ENCODE measurements at places on chromosomes 3 and 15.

GRCh38 chr3:15964605-15965442, 167.0 kb upstream of the ANKRD28 start:
- DNase-seq: peak; percentile 77

DNA sequence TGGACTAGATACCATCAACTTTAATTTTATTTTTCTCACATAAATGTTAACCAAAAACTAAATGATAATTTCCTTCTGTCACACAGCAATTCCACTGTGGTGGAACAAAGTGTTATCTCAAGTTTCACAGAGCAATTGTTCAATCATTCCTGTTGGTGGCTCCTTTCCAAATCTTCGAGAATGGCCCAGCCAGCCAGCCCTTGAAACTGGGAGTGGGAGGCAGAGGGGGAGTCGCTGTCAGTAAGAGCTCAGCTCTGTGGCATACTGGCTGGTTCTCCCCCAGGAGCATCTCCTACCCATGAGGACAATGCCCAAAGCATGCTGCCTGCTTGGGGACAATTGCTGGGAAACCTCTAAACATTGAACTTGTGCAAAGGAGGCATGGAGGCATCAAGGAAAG, 47.7 kb downstream of the MECOM start:
- DNase-seq: no peak

GRCh38 chr3:56806407-56806806, 4.7 kb upstream of the ARHGEF3 start:
- no peak for DNase-seq

DNA sequence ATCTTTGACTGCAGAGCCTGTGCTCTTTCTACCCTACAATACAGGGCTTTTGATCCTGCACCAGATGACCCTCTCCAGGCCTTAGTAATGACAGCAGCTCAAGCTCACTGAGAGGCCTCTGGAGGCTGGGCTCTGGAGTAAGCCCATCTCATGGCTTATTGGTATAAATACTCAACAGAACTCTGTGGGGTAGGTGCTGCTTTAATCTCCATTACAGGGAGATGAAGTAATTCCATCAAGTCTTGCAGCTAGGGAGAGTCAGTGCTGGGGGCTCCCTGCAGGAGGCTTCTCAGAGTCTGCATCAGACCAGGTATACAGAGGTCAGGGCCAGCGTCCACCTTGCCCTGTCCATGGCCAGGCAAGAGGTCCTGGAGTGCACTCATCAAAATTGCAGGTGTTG, 89.2 kb upstream of the SLC6A11 start:
- DNase-seq: no peak

DNA sequence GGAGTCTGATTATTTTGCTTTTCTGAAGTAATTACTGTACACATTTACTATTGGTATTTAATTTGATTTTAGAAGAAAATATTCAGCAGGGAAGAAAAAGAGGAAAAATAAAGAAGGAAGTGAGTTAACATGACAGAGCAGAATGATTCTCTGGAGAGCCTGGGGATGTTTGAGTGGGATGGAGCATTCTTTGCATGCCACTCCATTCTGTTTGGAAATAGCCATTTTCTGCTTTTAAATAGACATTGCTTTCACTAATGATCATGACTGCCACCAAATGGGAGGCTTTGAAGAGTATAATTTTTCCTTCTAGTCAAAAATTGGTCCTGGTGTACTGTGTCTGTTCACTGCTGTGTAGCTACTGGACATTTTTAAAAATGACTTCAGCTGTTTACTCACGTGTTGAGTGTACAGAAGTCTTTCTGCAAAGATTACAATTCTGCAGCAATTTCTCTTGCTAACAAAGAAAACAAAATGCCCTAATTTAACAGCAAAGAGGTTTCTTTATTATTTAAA, 196.1 kb downstream of the RYR3 start:
- DNase-seq: no peak

DNA sequence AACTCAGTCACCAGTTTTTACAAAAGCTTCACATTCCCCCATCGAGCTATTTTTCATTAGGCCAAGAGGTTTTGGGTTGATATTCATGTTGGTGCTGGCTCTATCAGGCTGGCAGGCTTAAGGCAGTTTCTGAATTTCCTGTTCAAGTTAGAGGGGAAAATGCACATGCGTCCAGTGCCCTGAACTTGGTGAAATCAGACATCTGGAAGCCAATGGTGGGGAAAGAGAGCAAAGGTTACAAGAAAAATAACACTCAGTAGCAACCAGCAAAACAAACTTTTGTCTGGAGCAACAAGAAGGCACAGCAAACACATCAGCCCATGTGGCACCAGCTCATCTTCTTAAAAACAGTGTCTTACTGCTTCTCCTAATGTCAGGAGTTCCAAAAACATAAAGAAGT, 155.6 kb upstream of the TSC22D2 start:
- DNase-seq: no peak

DNA sequence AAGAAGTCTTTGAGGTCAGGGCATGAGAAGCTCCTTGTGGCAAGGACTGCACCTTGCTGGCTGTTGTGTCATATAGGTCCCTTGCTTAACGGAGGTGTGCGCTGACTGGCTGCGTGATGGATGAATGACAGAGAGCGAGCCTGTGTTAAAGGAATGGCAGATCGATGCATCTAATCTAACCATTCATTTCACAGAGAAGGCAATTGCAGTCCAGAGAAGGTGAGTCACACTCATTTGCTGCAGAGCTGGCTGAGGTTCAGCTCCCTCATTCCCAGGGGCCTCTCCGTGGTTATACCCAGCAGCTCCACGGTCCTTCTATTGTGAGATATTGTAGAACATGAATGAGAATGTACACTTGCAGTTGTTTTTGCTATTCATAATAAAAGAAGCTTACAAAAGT, 289.3 kb downstream of the EPHB1 start:
- DNase-seq: no peak
